Activated effector memory CD4-positive, alpha-beta T cell treated with anti-CD3 and anti-CD28 coated beads, Interleukin-2, amount 50 U/mL, for 16 hours (primary cell): ENCODE measurements at places on chromosomes 3 and 15.

- DNase-seq, result no peak
Observed at GRCh38 chr3:159513444-159513843, 475.2 kb upstream of the IL12A start.

GRCh38 chr3:541062-541801 is 344.7 kb downstream of the CHL1 start:
- DNase-seq, result no peak

DNA sequence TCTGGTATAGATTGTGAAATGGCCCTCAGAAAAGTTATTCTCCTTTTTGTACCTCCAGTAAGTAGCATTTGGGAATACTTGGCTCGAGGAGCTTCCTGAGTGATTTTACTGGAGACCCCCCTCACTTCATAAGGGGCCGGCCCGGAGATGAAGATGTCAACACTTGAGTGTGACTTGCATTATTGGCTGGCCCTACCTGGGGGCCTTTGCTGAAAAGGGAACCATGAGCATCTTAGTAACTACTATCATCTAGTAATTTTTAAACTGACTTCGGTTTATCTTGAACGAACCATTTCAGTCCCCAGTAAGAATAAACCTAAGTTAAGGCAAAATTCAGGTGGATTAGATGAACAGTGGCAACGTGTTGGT is 1.3 kb downstream of the FAIM start:
- no peak for DNase-seq

- no peak for DNase-seq
Observed at GRCh38 chr3:17639257-17639656, 103.2 kb downstream of the TBC1D5 start.

GRCh38 chr15:90103701-90104329 is 1.5 kb upstream of the IDH2 start:
- no peak for DNase-seq

DNA sequence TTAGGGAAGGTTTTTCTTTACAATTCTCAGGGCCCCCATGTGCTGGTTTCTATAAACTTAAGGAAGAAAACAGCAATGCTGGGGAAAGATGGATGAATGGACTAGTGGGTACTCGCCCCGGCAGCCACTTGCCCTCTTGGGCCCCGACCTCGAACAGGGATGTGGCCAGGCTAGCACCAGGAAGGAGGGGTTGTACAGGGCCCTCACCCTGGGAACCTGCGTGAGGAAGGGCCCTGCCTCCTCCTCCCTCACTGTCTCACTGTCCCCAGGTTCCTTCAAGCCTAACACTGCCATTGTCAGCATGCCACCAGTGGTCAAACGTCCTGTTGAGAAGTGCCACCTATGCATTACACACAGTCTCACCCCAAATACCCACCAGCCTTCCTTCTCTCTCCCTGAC is 9.1 kb downstream of the ADAMTS17 start:
- DNase-seq, result no peak

DNA sequence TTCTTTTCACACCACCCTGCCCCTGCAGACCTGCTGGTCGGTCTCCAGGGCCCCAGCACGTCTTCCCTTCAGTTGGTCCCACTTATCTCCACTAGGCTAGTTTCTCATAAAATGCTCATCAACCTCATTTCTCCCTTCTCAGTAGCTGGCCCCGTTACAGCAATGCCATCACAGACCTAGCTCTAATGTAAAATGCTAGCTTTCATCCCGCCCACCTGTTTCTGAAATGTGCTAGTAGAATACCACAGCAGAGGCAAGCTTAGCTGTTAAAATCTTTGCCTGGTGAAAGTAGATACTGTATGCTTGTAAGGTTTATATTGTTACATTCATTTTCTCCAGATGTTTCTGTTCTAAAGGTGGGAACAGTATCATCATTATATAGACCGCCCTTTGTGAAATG is 13.1 kb downstream of the MKRN2OS start:
- no peak for DNase-seq

GRCh38 chr15:88397506-88397905 is 69.7 kb downstream of the MRPL46 start:
- no peak for DNase-seq

DNA sequence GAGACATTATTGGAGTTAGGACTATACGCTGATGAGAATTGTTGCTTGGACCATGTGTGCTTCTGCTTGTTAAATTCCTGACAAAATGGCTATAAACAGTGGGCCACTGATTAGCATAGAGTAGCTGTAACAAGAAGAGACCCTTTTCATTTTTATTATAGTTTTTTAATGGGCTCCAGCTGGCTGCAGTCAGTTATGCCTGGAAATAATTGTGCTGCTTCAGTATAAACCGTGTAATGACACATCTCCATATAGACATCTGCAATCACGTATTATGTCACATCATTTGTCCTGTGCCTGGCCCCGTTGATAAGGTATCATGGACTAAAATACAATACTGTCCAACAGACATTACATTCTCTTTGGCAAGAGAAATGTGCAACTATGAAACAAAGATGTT is 50.9 kb downstream of the ARPP21 start:
- no peak for DNase-seq

GRCh38 chr3:99240700-99241099 is 339.2 kb upstream of the DCBLD2 start:
- no peak for DNase-seq

- no peak for DNase-seq
Observed at GRCh38 chr3:116663161-116664110, 46.1 kb upstream of the TUSC7 start.

DNA sequence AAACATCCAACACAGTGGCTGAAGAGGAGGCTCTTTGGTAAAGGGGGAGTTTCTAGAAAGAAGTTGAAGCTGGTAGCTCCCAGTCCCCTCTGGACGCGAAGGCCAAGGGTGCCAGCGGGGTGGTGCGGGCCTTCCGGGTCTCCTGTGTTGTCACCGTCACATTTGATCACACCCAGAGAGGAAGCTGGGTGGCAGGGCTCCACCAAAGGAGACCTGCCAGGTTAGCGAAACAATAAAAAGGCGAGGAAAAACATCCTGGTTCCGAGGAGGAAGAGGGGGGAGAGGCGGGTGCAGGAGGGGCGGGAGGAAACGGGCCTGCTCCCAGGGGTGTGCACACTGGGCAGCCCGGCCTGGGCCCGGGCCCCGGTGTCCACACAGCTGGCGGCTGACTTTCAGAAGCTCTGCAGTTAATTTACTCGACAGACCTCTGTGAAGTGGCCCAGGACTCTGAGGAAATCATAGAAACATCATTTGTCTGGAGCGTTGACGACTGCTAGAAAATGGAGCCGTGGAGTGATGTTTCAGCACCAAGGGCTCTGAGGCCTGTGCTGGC is 12.1 kb downstream of the HEG1 start:
- no peak for DNase-seq

GRCh38 chr15:59558851-59559250 is 52.7 kb upstream of the GCNT3 start:
- DNase-seq, result no peak

DNA sequence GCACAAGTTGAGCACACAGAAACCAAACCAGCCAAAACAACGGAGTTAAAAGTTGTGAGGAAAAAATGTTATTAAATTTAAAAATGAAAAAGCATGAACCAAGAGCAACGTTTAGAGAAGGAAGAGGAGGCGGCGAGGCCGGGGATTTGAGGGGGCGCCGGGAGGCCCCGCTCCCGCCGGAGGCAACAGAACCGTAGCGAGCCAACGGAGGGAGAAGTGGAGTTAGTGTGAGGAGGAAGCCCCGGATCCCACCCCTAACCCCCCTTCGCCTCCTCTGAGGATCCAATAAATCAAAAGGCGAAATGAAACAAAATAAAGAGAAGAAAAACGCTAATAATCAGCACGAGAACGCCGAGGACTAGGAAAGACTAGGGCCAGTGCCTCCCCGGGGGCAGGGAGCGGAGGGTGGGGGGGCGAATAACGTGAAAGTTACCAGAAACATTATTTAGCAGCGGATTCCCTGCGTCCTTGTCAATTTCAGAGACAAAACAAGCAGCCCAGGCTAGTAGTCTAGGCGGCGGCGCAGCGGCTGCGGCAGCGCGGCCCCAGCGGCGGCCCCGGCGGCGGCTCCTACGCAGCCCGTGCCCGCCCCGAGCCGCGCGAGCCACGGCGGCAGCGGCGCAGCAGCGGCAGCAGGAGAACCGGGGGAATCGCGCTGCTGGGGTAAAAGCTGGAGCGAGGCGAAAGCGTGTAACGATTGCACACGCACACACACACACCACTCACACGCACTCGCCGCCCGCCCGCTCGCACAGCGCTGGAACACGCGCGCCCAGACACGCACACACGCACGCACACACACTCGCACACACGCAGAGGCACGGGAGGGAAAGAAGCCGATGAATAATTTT is 1.7 kb downstream of the MEIS2 start:
- DNase-seq, result no peak

DNA sequence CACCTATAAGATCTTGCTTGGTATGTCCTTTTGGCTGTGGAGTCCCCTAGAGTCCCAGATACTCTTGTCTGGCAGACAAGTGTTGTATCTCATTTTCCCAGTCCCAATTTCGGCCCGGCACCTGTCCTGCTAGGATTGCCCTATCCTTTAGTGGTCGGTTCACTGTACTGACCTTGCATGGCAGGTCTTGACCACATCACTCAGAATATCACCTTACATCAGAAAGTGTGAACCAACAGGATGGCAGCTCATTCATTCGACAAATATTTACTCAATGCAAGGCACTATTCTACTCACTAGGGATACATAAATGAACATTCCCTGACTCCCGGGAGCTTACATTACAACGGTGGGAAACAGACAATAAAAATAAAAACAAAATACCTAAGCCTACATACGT is 5.7 kb upstream of the CCDC80 start:
- no peak for DNase-seq

- DNase-seq, result no peak
Observed at GRCh38 chr3:99508191-99508590, 130.2 kb upstream of the COL8A1 start.

DNA sequence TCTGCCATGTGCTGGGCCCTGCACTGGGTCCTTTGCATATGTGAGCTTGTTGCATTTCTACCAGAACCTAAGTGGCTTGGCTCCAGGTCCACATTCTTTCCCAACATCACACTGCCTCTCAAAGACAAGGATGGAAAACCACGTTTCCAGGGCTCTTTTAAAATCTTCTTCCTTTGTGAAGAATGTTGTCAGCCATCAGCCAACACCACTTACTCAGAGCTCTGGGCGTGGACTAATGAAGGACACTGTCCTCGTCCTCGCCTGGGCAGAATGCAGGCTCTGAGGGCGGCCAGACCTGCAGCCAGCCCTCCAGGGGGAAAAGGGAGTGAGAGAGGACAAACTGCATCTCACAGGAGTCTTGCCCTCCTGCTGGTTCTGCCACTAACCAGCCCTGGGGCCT is 49.7 kb downstream of the MAGEF1 start:
- no peak for DNase-seq

DNA sequence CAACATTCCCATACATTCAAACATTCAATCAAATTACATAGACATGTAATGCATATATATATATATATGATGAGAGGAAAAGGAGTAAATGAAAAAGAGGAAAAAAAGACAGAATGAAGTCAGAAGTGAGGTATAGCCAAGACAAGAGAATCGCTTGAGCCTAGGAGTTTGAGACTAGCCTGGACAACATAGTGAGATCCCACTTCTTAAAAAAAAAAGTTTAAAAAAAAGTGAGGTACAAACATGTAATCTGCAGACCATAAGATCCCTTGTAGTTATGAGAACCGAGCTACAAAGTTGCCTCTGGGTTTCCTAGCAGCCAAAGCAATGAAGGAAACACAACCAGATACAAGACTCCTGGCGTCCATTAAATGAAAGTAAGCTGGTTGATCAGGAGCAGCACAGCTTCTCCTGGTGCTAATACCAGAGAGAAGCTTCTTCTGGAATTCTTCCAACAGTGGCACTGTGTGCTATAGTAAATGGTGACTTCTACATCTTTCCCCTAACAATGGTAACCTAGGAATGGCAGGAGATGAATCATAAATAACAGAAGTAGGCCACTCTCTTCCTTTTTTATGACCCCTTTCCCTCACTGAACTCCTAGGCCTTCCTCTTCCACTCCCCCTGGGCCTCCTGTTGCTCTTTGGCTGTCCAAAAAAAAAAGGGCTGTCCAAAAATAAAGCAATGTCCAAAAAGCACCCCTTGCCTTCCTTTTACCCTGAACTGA is 3.5 kb downstream of the KCNMB3 start:
- no peak for DNase-seq

GRCh38 chr3:105448338-105448982 is 81.8 kb downstream of the ALCAM start:
- no peak for DNase-seq

- no peak for DNase-seq
Observed at GRCh38 chr15:50416890-50417289, 7.3 kb upstream of the USP8 start.

DNA sequence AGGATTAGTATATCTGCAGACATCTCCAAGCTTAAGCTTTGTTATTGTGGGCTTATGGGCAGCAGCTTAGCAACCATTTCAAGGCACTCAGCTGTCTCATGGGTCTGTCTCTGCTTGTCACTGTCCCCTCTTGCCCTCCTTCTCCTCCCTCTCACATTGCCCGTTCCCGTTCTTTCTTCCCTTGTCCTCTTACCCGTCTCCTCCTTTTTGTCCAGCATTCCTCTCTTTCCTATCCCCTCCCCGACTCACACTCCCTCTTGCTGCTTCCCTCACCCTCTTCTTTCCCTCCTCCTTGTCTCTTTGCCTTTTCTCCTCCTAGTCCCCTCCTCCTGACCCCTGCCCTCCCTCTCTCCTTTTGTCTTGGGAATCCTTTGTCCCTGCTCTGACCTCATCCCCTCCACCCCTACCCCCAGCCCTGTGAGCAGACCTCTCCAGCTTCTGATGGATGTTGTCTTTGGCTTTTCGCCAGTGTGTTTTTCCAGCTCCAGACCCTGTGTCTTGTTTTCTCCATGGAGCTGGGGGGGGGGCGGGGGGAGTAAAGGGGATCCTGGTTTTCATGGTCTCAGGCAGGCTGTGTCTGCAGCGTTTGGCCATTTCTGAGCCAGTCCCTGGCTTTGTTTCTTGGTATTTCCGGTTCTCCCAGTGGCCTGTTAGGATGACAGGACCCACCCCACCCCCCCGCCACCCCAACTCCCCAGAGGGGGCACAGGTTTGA is 47.9 kb upstream of the TRAK1 start:
- no peak for DNase-seq

- no peak for DNase-seq
Observed at GRCh38 chr3:106957029-106957428, 420.2 kb upstream of the CCDC54 start.

GRCh38 chr3:179882292-179882691 is 154.4 kb downstream of the PEX5L start:
- DNase-seq, result no peak

GRCh38 chr15:60932051-60932915 is 296.8 kb downstream of the RORA start:
- DNase-seq, result peak; percentile 90

GRCh38 chr3:123586131-123586530 is 1.3 kb upstream of the HACD2 start:
- peak; percentile 69 for DNase-seq

- DNase-seq, result no peak
Observed at GRCh38 chr3:74571118-74571517, 43.3 kb downstream of the CNTN3 start.

- DNase-seq, result no peak
Observed at GRCh38 chr15:84764989-84765388, 16.6 kb downstream of the ZNF592 start.

GRCh38 chr3:152524198-152525140 is 255.7 kb downstream of the MBNL1 start:
- DNase-seq, result no peak
